ENCODE measurements at places on chromosomes 12 and 14. TPM values are rescaled to one million over a fixed set of nuclear protein-coding genes. Genes with fewer than 3 reads are reported as not detected.

CCDC92 gene
- total RNA-seq, result 29.5 TPM

- H3K36me3 ChIP-seq, result no peaks in the 10 kb centered on the region
- H3K27me3 ChIP-seq, result no peaks in the 10 kb centered on the region
- H3K27ac ChIP-seq, result no peak overlapping the region
- H3K4me3 ChIP-seq, result no peak overlapping the region
- H3K4me1 ChIP-seq, result no peaks in the 10 kb centered on the region
Observed at GRCh38 chr14:96805956-96806355, 8.8 kb downstream of the VRK1 start.

DNA sequence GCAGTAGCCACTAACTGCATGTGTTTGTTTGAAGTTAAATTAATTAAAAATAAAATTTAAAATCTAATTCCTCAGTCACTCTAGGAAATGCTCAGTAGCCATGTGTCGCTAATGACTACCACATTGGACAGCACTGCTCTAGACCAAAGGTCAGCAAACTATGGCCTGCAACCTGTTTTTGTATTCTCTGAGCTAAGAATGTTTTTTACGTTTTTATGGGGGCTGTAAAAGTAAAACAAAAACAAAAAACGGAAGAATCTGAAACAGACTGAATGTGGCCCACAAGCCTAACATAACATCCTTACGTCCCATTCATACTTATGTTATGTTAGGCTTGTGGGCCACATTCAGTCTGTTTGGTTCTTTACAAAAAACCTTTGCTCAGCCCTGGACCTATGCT is 57.8 kb downstream of the LIN52 start:
- H3K4me3 ChIP-seq, result no peak overlapping the region
- H3K27ac ChIP-seq, result no peak overlapping the region
- no peaks in the 10 kb centered on the region for H3K4me1 ChIP-seq
- DNase-seq, result no peak
- no peaks in the 10 kb centered on the region for H3K36me3 ChIP-seq
- no peaks in the 10 kb centered on the region for H3K27me3 ChIP-seq

- H3K27ac ChIP-seq, result no peak overlapping the region
- DNase-seq, result no peak
Observed at GRCh38 chr12:95538656-95539055, 12.6 kb downstream of the USP44 start.

- peaks cover 3% of the 10 kb centered on the region for H3K4me1 ChIP-seq
- DNase-seq, result no peak
- no peaks in the 10 kb centered on the region for H3K36me3 ChIP-seq
- no peak overlapping the region for H3K4me3 ChIP-seq
- no peak overlapping the region for H3K27ac ChIP-seq
- H3K27me3 ChIP-seq, result peaks cover 6% of the 10 kb centered on the region
Observed at GRCh38 chr14:54322701-54323337, 74.0 kb upstream of the CDKN3 start.

- H3K27me3 ChIP-seq, result no peaks in the 10 kb centered on the region
- peaks cover 5% of the 10 kb centered on the region for H3K4me1 ChIP-seq
- H3K4me3 ChIP-seq, result no peak overlapping the region
- no peak for DNase-seq
- peaks cover 65% of the 10 kb centered on the region for H3K36me3 ChIP-seq
Observed at GRCh38 chr12:113230315-113231234, 9.3 kb downstream of the TPCN1 start.

Data from osteoblast (primary cell).